ENCODE measurements at places on chromosomes 7 and 10. TPM values are rescaled to one million over a fixed set of nuclear protein-coding genes. Genes with fewer than 3 reads are reported as not detected.
A peak's percentile ranks its signal among the peaks of the same experiment; 100 is the strongest.

DNA sequence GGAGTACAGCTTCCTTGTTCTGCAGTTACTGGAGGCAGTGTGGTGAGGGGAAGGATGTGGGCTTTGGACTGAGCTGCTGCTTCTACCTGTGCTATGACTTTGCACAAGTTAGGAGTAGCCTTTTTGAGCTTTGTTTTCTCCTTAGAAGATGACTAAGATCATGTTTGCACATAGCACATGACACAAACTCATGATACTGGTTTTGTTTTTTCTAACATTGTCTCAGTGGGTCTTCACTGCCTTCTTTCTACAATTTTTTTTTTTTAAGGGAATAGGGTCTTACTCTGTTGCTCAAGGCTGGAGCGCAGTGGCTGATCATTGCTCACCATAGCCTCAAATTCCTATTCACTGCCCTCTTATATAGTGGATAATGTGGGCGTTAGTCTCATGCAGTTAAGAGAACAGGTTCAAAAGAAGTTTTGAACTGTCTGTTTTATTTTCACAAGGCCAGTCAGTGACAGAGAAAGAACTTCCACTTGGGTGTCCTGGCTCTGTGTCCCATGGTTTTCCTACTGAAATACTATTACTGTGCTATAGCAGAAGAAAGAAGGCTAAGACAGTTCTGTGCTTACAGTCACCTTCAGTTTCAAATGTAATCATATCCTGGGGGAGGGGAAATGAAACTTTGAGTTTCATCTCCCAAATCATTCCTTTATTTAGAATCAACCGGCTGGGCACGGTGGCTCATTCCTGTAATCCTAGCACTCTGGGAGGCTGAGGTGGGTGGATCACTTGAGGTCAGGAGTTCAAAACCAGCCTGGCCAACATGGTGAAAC lies 72.0 kb downstream of the KAT6B start:
- no peak for DNase-seq

The TFEC gene
- total RNA-seq, result 7.4 TPM

- peak; percentile 61 for DNase-seq
Measured at GRCh38 chr7:128105228-128106022, 74.2 kb upstream of the LRRC4 start.

DNA sequence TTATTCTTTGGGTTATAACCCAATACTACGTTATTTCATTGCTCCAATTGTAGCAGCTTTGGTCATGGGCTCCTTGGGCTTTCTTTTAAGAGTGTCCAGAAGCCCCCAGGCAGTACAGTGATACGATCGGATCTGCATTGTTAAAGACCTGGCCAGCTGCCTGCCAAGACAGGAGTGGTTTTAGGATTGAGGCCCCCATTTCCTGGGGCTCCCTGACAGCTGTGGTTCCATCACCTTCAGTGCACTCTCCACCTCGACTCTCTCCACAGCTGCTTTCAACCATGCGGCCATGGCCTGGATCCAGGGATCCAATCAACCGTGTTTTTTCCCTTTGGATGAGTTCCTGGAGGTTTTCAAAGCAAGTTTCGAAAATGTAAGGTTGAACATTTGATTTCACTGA lies 123.4 kb upstream of the BTBD16 start:
- no peak for DNase-seq

The SEC31B gene
- total RNA-seq, result 16.9 TPM

The CACUL1 gene
- 39.2 TPM for total RNA-seq

The INA gene
- not detected for total RNA-seq

DNA sequence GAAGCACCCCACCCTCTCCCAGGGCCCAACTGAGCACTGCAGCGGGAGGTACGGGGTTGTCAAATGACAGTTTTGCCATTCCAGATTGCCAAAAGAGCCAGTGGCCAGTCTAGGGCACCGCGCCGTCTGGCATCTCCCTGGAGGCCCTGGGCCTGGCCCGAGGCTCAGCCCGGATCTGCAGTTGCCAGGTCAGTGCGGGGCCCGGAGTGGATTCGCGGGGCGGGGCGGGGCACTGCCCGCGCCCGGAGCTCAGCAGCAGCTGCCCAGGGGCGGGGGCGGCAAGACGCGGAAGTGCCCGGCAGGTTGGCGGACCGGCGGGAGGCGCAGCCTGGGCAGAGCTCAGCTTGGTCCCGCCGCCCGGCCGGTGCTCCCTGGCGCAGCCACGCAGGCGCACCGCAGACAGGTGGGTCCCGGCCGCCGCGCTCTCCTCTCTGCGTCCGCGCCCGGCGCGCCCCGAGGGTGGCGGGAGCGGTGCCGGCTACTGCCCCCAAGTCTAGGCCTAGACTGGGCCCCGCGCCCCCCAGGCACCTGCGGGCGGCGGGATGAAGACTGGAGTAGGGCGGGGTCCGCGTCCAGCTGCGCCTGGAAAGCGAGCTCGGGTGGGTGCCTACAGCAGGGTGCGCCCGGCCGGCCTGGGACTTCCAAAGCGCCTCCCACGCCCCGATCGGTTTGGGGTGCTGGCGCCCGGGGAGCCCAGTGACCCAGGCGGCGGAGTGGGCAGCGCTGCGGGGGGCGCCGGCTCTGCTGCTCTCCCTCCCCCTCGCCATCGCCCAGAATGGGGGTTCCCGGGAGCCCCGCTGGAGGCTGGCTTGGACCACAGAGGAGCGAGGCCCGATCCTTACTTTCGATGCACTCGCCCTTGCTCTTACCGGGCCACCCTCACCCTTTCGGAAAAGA lies at the start of gene IRF5:
IRF5 (plus strand) TSS at position 281 of the 897 bp plus-strand sequence. CDS start 4,155 bp downstream, outside the sequence.
- DNase-seq, result peak; percentile 74

DNA sequence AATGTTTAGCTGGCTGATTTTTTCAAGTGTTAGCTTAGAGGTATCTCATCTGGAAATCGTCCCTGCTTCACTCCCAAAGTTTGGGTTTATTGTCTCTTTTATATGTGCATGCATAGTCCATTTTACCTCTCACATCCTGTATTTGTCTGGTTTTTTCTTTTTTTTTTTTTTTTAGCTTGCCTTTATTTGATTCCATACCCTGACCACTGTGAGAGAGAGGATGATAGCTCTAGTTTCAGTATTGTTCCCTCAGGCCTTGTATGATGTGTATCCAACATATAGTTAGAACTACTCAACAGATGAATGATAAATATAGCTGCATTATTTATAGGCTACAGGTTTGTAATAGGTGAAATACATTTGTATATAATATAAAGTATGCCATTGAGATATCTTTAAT lies 29.9 kb downstream of the PCGF5 start:
- DNase-seq, result no peak

- no peak for DNase-seq
Measured at GRCh38 chr10:89591111-89591795, 53.8 kb downstream of the PANK1 start.

GRCh38 chr10:26410356-26410755 lies 27.8 kb upstream of the APBB1IP start:
- DNase-seq, result no peak

DNA sequence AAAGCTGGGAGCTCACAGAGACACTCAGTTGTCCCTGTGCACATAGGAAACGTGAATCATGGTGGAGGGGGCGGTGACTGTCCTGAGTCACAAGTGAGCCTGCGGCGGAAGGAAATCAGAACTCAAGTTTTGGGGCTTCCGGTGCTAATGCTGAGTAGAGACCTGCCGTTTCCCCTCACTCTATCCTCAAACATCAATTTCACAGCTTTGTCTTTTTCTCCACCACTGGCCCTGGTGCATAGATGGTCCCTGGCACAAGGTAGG lies 21.9 kb downstream of the ADCYAP1R1 start:
- peak; percentile 45 for DNase-seq

The ENTPD1 gene
- total RNA-seq, result 77.8 TPM

GRCh38 chr10:22615819-22616499 lies 98.4 kb downstream of the PIP4K2A start:
- no peak for DNase-seq

- no peak for DNase-seq
Measured at GRCh38 chr7:17792075-17792936, 148.0 kb downstream of the SNX13 start.

All from aorta (tissue), 5 donors.